ENCODE measurements at places on chromosomes 6 and 20. TPM values are rescaled to one million over a fixed set of nuclear protein-coding genes. Genes with fewer than 3 reads are reported as not detected.

The PSORS1C2 gene
- not detected for total RNA-seq

The DUSP15 gene
- 3.1 TPM for total RNA-seq

The GTSF1L gene
- not detected for total RNA-seq

The TNFRSF6B gene
- 7.2 TPM for total RNA-seq

The NOTCH4 gene
- 4.7 TPM for total RNA-seq

The REM1 gene
- total RNA-seq: 1.5 TPM

The TGM3 gene
- not detected for total RNA-seq

The HBS1L gene
- 55.5 TPM for total RNA-seq

The TGM2 gene
- total RNA-seq: 168 TPM

The SPDEF gene
- 0.19 TPM for total RNA-seq

The CASS4 gene
- 0.03 TPM for total RNA-seq

The NT5DC1 gene
- total RNA-seq: 7.8 TPM

The LST1 gene
- total RNA-seq: not detected

The ZSCAN16 gene
- total RNA-seq: 5.2 TPM

The REPS1 gene
- total RNA-seq: 17.4 TPM

The PRL gene
- total RNA-seq: not detected

The NKX2-2 gene
- 0.41 TPM for total RNA-seq

The SPINT3 gene
- not detected for total RNA-seq

The MOG gene
- 0.16 TPM for total RNA-seq

The EFCAB8 gene
- total RNA-seq: not detected

The GJA10 gene
- total RNA-seq: not detected

The CEP250 gene
- 75.5 TPM for total RNA-seq

The PLA2G7 gene
- total RNA-seq: 2.5 TPM

The SLC22A16 gene
- total RNA-seq: 0.13 TPM

The GABRR2 gene
- total RNA-seq: 0.24 TPM

The SERAC1 gene
- total RNA-seq: 4.0 TPM

The SMPDL3A gene
- 2.1 TPM for total RNA-seq

The SMOC2 gene
- not detected for total RNA-seq

The AGER gene
- total RNA-seq: 2.6 TPM

The SPATA25 gene
- 2.6 TPM for total RNA-seq

The CDH4 gene
- total RNA-seq: 0.49 TPM

The CEBPB gene
- 80.7 TPM for total RNA-seq

Data from A375 (cell line).